ENCODE measurements at places on chromosomes 2 and 18.

DNA sequence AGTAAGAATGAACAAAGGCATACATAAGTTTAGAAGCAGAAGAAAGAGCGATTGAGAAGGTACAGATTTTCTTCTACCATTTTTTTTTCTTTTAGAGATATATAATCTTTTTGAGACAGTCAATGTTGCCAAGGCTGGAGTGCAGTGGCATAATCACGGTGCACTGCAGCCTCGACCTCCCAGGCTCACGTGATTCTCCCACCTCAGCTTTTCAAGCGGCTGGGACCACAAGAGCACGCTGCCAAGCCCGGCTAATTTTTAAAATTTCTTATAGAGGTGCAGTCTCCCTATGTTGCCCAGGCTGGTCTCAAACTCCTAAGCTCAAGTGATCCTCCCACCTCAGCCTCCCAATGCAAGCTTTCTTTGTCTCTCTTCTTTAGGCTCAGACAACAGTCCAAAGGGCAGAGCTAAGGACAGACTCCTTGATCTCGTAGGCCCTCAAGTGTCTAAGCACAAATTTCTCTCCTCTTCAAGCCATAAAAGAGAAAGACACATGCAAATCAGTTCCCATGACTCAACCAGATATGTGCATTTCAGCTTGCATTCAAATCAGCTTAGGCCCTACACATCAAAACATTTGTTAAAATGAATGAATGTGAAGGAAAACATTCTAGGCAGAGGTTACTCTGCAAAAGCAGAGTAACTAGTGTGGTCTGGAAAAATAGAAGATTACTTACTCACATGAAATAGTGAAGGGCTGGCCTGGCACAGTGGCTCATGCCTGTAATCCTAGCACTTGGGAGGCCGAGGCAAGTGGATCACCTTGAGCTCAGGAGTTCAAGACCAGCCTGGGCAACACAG is 18.0 kb downstream of the ITSN2 start:
- no peak for DNase-seq

GRCh38 chr2:228916416-228917090 is 354.5 kb downstream of the PID1 start:
- DNase-seq = no peak

DNA sequence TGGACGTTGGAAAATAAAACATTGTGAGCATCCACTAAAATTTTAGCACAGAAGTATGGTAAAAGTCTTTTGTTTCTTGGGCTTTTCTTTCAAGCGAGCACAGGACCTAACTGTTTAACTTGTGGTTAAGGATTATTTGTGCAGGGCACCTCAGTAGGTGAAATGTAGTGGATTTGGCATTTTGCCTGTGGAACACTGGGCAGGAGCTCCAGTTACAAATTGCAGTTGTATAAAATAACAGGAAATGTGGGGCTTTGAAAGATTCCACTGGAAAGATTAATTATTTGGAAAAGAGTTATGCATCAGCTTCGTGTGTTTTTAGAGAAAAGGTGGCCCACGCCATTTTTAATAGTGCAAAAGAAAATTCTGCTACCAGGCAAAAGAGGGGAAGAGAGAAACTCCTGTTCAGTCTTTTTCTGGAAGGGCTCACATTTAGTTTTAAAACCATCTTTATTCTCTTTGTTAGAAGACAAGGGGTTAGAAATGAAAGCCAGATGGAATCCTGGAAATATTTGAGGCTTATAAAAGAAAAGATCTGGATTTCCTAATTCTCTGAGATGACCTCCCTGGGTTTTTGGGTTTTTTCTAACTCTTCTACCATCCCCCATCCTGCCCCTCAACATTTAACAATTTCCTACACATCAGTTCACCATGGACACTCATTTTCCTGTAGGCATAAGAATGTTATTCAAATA is 144.3 kb upstream of the SERTAD2 start:
- DNase-seq = no peak

DNA sequence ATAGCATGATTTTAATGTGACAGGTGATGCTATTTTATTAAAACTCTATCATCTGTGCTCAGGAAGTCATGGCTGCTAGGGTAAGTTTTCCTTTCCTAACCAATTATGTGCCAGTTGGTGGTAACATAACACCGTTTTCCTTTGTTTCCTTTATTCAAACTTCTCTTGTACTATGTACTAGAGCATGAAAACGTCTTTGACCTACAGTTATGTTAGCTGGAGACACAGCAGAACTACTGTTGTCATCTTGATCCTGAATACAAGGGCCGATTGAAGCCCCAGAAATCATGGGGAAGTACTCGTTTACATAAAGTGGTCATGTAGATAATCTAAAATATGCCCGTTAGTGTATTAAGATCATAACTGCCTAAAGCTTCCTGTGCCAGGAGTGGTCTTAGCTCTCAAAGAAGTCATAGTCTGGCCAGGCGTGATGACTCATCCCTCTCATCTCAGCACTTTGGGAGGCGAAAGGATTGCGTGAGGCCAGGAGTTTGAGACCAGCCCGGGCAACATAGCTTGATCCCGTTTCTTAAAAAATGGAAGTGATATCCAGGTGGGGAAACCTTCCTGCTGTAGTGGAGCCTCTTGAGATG is 20.5 kb downstream of the NEDD4L start:
- DNase-seq = no peak

- no peak for DNase-seq
These were observed 473.9 kb downstream of the ARHGAP15 start for GRCh38 chr2:143603035-143603655.

DNA sequence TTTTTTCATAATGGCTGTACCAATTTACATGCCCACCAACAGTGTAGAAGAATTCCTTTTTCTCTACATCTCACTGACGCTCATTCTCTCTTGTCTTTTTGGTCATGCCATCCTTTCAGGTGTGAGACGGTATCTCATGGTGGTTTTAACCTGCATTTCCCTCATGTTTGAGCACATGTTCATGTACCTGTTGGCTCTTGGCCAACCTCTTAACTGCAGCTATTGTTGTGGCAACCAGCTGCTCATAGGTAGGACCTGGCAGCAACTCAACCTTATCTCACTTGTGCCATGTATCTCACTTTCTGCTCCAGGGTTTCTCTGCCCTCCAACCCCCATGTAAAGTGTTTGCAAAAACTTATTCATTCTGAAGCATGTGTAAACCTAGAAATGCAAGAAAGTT is 167.5 kb downstream of the UPP2 start:
- no peak for DNase-seq

DNA sequence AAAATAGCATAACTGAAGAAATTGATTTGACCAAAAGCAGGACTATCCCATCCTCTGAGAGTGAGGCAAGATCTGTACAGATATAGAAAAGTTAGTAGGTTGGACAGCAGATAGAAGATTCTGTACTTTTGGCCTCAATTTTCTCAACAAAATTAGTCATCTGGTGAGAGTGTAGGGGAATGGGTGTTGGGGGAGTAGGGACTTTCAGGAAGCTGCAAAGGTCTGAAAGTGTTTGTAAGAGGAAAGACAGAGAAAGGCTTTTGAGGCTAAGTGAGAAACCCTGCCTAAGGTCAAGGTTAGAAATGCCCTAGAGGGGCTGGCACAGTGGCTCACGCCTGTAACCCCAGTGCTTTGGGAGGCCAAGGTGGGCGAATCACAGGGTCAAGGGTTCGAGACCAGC is 40.3 kb downstream of the DAPL1 start:
- no peak for DNase-seq

All from activated gamma-delta T cell treated with Interleukin-2 at 50 U/mL for 16 hours (primary cell).